HEK293T (cell line): ENCODE measurements at places on chromosomes 2 and 18.
A peak's percentile ranks its signal among the peaks of the same experiment; 100 is the strongest.

DNA sequence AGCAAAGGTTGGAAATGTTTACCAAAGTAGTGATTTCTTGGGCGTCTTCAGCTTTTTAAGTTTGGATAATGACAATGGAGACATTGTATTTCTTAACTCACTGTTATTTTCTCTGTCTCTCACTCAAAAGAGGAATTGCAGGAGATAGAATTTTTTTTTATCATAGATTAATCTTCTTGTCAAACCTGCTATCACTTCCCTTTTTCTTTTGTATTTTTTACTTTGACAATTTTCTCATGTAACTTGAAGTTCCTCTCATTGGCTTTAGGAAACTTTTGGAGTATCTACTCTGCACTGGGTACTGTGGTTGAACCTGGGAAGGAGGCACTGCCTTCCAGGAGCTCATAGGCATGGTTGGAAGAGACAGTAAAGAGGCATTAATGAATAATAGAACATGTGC lies 489.1 kb downstream of the CNTNAP5 start:
- DNase-seq, result no peak

- no peak for DNase-seq
Observed at GRCh38 chr2:134766583-134766982, 47.8 kb upstream of the TMEM163 start.

- no peak for DNase-seq
Observed at GRCh38 chr2:228771774-228772173, 499.3 kb downstream of the PID1 start.

- no peak for DNase-seq
Observed at GRCh38 chr2:22690096-22690495, 694.9 kb upstream of the KLHL29 start.

- no peak for DNase-seq
Observed at GRCh38 chr18:22639026-22639463, 221.3 kb upstream of the CTAGE1 start.

GRCh38 chr2:10389573-10389972 lies 58.6 kb downstream of the ODC1 start:
- DNase-seq, result no peak

GRCh38 chr2:133371286-133371685 lies 197.0 kb downstream of the NCKAP5 start:
- no peak for DNase-seq

- DNase-seq, result no peak
Observed at GRCh38 chr2:48114256-48114655, 208.0 kb upstream of the FBXO11 start.

- peak; percentile 28 for DNase-seq
Observed at GRCh38 chr18:8426401-8426800, 182.8 kb upstream of the RAB12 start.

GRCh38 chr2:66682476-66682875 lies 247.6 kb downstream of the MEIS1 start:
- no peak for DNase-seq

GRCh38 chr2:119059940-119060339 lies 98.6 kb downstream of the C1QL2 start:
- no peak for DNase-seq

DNA sequence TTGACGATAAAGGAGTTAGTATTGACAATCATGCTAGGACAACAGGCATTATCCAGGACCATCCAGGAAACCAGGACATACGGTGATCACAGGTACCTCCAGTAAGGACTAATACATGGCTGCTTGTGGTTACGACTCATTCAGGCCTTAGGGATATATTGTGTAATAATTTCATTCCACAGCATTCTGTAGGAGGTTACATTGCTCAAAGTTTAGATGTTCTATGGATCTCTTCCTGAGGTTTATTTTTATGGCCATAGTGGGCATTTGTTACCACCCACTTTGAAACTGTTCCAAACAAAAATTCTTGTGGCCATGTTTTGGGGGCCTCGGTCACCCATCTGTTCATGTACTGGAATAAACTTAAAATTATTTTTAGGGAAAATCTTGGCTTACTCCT lies 431.6 kb downstream of the METTL4 start:
- no peak for DNase-seq

DNA sequence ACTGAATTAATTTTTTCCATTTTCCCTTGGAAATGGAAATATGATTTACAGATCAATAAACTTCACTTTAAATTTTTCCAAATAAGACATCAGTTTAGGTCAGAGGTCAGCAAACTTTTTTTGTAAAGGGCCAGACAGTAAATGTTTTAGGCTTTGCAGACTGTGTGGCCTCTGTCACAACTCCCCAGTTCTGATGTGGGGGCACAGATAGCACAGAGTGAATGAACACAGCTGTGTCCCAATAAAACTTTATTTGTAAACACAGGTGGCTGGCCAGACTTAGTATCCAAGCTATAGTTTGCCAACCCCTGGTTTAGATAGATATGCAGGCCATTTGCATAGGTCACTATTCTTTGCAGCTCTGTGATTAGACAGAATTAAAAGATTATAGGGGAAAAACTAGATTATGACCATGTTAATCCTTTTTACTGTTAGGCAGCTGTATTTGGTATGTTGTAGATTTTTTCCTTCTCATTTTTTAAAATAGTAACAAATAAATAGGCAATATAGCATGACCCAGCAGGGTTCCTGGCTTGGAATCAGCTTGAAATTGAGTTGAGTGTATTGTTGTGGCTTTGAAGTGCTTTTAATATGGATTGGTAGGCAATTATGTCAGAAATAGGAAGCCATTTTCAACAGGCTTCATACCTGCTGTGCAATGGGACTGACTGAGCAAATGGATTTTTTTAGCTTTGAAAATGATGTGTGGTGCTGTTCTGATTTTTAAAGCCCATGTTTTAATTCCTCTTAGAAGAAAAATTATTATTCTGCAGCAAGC lies 59.7 kb downstream of the WDSUB1 start:
- DNase-seq, result no peak

- DNase-seq, result no peak
Observed at GRCh38 chr2:31233231-31233630, 721 bp upstream of the EHD3 start.

DNA sequence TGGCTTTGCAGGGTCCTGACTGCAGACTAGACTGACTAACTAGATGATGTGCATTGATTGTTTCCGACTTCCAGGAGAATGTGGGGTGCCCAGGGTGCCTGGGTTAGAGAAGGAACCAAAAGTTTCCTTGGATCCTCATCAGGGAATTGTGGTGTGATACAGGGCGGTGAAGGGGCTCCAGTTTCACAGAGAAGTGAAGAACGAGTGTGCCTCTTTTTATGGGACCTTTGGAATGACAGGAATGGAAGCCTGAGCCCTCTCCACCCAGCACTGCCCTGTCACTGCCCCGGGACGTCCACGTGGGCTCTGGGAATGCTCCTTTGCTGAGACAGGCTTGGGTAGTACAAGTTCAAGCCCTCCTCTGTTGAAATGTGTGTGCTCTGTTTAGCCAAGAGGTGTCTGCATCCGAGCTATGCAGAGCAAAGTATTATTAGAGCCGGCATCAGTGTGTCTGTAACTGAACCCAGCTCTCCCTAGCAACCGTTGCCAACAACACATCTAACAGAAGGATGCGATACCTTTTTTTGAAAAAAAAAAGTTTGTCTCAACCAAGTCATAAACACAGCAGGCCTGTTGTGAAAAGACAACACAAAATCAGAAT lies 183.6 kb downstream of the SMAD7 start:
- DNase-seq, result no peak

- DNase-seq, result no peak
Observed at GRCh38 chr2:190097115-190097514, 34.6 kb upstream of the MSTN start.

- DNase-seq, result no peak
Observed at GRCh38 chr2:2493496-2493895, 162.4 kb upstream of the MYT1L start.

DNA sequence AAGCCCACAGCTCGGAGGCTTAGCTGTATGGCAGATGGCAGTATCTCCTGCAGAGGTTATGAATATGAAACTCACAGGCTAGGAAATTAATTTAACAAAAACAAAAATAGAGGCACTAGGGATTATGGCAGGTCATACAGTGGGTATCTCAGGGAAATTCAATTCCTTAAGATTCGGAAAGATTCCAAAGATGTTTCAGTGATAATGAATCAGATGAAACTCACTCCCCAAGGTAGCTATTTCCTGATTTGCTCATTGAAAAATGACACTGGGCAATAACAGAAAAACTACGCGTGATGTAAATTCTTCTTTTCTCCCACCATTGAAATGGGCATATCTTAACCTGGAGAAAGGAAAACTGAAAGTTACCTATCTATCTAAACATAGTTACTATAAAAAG lies 414.1 kb downstream of the STK39 start:
- DNase-seq, result no peak

GRCh38 chr2:8204711-8205110 lies 477.1 kb upstream of the ID2 start:
- no peak for DNase-seq

DNA sequence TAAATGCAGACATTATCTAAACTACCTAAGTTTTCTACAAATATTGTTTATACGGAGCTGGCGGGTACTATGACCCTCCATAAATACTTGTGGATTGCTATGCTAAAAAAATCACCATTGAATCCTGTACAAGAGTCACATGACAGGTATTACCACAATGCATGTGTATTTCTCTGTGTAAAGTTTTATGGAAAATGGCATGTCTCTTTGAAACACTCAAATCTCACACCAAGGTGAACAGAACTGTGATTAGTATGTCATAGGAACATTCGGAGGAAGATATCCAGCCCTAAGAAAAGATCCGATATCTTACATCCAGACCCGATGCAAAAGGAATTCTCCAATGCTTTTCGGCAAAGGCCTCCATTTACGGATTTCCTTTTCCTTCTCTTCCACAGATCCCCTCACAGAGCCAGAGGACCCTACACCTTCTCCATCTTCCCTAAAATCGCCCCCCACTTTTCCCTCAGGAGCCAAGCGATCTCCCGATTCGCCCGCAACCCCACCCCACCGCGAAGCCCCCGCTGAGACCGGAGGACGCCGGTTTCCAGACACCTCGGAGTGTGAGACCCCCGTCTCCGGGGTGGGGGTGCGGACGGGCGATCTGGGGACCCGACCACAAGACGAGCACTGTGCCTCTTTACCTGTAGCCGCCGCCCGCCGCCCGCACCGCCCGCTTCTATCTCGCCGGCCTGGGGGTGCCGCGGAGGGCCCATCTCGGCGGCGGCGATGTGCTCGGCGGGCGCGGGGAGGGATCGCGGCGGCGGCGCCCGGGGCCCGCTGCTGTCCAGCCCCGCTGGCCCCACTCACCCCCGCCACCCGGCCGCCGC lies 1.2 kb downstream of the SAP130 start:
- DNase-seq, result no peak

DNA sequence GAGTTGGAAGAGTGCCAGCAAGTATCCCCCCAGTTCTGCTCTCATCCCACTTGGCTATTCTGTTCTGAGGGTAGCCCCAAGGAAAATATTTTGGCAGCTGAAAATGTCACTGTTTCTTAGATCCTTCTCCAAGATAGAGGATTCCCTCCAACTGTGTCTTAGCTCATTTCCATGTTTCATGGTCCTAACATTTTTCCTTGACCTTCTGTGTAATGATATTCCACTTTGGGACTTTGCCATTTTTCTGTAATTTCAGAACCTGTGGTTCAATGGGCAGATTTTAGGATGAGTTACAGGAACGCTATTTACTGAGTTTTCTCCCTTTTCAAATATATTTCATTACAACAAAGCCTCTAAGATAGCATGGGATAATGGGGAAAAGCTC lies 34.7 kb downstream of the NHEJ1 start:
- DNase-seq, result no peak

DNA sequence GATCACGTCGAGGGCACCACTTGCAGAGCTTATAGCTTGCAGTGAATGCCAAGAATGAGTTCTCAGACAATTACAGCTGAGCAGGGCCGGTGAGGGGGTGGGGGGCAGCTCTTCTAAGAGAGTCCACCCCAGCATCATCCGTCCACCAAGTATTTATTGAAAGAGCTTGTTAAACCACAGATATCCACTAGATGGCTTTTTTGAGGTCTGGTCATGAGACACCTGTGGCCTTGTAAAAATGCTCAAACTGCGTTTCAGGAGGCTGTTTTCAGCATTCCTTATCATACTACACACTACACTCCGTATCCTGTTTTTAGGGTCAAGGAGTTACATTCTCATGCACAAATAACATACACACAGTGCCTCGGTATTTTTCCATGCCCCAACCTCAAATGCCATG lies 51.5 kb downstream of the DNAJC10 start:
- DNase-seq, result peak; percentile 29
